Stimulated activated CD4-positive, alpha-beta T cell treated with anti-CD3 and anti-CD28 coated beads, Interleukin-15, amount 100 ng/mL, for 1 hour (primary cell): ENCODE measurements at places on chromosomes 1 and 21.

GRCh38 chr1:68229650-68230483 lies 2.5 kb downstream of the WLS start:
- DNase-seq: no peak

GRCh38 chr1:224781800-224782199 lies 147.7 kb upstream of the DNAH14 start:
- DNase-seq: no peak

- DNase-seq: no peak
These were observed 62.1 kb downstream of the BRWD1 start for GRCh38 chr21:39251326-39251725.

- no peak for DNase-seq
These were observed 14.0 kb upstream of the L1TD1 start for GRCh38 chr1:62180639-62181038.

DNA sequence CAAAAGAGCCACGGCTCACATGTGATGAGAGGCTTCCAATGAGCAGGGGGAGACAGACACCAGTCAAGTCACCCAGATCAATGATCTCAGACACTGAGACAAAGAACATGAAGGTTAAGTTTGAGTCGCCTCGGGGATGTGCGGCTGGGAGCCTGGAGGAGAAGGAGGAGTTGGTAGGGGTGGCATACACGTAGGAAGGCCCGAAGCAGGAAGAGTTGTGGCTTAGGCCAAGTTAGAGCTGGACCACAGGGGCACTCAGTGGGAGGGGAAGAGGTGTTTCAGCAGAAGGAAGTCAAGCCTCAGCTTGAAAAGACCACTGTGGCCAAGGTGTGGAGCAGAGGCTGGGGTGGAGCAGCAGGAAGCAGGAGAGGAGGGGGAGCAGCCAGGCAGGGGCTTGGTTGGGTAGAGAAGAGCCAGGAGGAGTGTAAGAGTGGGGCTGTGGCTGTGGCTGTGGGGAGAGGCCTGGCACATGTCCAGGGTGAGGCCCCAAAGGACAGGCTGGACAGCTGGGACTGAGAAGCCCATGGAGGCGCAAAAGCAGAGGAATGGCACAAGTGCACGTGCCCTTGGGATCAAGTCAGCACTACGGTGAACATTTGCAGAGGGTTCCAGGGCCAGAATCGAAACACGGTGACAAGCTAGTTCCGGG lies 27.6 kb downstream of the CTNNBIP1 start:
- no peak for DNase-seq

- no peak for DNase-seq
These were observed 81.8 kb downstream of the NOTCH2 start for GRCh38 chr1:119987686-119988085.

- DNase-seq: no peak
These were observed 25.8 kb upstream of the GBP5 start for GRCh38 chr1:89298461-89298860.

DNA sequence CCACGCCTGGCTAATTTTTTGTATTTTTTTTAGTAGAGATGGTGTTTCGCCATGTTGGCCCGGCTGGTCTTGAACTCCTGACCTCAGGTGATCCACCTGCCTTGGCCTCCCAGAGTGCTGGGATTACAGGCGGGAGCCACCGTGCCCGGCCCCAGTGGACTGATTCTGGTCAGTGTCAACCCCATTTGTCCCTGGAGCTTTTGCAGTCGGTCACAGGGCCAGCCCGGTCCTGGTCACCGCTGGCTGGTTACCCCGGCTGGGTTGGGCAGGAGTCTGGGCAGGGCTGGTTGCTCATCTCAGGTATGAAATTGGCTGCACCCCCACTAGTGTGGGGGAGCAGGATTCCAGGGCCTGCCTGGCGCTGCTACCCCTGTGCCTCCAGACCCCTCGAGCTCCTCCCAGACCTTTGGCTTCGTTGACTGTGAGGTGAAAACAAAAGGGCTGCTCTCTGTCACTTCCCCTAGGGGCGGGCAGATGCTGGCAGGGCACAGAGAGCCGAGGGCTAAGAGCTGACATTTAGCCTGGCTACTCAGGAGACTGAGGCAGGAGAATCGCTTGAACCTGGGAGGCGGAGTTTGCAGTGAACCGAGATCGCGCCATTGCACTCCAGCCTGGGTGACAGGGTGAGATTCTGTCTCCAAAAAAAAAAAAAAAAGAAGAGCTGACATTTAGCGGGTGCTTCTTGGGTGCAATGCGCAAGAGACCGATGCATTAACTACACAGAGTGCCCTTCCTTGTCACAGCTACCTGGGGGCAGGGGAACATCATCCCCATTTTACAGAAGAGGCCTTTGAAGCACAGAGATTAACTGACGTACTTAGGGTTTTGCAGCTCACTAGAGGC lies 10.6 kb downstream of the TNFRSF1B start:
- no peak for DNase-seq

GRCh38 chr1:3744646-3745045 lies 7.6 kb upstream of the CCDC27 start:
- no peak for DNase-seq

- no peak for DNase-seq
These were observed 61.8 kb downstream of the MACF1 start for GRCh38 chr1:39266269-39266668.
